Ureter (tissue), 1 donor: ENCODE measurements at places on chromosomes 5 and 9. TPM values are rescaled to one million over a fixed set of nuclear protein-coding genes. Genes with fewer than 3 reads are reported as not detected.

The FYB1 gene
- total RNA-seq = 17.9 TPM

The FUT7 gene
- not detected for total RNA-seq

The ANKRD34B gene
- not detected for total RNA-seq

The SPINK6 gene
- not detected for total RNA-seq

The MAP1B gene
- total RNA-seq = 128 TPM
